Inflammatory macrophage treated with lipopolysaccharide for 4 hours (primary cell): ENCODE measurements at places on chromosomes 6 and 20.

GRCh38 chr6:105191351-105191750, 11.5 kb upstream of the POPDC3 start:
- no peak for DNase-seq

GRCh38 chr6:22053391-22053997, 243.3 kb downstream of the PRL start:
- no peak for DNase-seq

GRCh38 chr6:551405-551804, 105.5 kb downstream of the HUS1B start:
- DNase-seq: no peak

GRCh38 chr6:108968325-108969316, 120.4 kb downstream of the ARMC2 start:
- DNase-seq: peak; percentile 85

DNA sequence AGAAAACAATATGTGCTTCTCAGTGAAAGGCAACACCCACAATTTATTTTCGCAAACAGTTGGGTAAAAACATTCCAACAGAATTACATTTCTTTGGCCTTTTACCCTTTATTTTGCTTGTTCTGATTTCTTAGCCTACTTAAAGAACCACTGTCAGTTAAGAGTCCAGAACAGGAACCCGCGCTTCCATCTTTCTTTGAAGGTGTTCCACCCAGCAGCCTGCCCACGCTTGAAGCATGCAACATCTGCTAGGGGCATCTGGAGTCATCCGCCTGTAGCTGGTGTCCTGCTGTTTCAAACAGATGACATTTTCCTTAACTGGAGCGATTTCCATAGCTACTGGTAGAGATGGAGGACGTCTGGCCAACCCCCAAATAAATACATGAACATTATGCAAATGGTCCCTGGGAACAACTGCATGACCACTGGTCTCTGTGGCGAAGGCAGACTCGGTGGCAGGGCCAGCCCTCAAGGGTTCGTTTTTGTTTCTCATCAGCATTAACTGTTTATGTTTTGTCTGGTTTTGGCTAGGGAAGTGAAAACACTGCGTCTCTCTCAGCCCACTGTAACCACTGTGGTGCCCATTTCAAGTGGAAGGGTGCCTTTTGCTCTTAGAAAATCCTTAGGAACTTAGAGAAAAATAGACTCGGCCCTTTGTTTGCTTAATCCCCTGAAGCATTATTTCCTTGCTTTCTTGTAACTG, 51.6 kb downstream of the LAMA4 start:
- DNase-seq: no peak

GRCh38 chr6:41511443-41512060, 34.6 kb upstream of the FOXP4 start:
- DNase-seq: no peak

DNA sequence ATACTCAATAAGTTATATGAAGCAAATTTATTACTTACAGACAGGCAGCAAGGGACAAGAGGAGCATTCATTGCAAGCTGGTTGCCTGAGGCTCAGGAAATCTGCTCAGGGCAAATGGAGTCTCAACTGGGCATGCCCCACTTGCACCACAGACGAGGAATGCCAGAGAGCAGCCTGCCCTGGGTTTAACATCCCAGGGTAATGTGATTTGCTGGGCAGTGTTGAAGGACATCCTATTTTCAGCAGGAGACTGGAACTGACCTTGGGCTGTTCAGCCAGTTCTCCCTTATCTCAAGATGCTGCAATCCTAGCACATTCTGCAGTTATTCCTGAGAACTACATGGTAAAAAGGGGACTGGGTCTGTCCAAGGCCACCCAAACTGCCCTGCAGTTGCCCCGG, 3.8 kb upstream of the ENTPD6 start:
- DNase-seq: no peak
